NCI-H1417 treated with DMSO at 0.1 percent for 48 hours (cell line): ENCODE measurements at places on chromosomes 13 and 19.

GRCh38 chr19:49775742-49776370 is 9.1 kb downstream of the AP2A1 start:
- no peak for DNase-seq

- DNase-seq, result no peak
Measured at GRCh38 chr19:39078436-39079200, 5.5 kb upstream of the ACP7 start.

- DNase-seq, result no peak
Measured at GRCh38 chr13:36674337-36675212, 755 bp downstream of the SERTM1 start.

DNA sequence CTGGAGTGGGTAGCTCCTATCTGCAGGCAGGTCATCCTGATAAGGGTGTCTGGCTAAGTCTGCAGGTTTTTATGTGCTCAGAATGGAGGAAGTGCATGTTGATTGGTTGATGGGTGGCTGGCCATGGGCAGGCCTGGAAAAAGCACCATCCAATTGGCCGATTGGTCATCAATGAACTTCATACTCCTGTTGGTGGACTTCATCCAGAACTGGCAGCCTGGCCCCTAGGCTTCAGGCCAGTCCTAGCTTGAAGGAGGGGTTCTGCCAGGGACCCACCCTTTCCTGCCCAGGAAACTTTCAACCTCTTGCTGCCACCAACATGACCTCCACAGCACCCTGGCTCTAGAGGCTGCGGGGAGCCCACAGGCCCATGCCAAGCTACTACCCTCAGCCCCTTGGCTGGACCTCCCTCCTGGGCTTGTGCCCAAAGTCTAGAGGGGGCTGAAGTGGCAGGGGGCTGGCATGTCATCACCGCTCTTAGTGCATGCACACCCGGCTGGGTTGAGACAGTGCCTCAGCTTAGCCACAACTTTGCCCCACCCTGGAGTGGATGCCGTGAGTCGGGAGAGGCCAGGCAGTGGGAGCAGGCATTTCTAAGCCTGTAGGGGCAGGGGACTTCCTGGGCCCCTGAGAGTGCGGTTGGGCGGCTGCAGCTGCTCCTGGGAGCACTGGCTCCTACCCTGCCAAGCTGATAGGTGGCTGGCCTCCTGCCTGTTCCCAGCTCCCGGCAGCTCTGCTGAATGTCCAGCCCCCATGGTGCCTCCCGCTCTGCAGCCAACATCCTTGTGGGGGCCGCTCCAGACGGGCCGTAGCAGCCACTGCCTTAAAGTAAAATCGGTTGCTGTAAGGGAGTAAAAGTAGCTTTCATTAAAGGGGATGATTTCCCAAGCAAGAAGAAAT is 13.2 kb downstream of the DNAJC15 start:
- DNase-seq, result no peak

- DNase-seq, result no peak
Measured at GRCh38 chr13:36736119-36736726, 62.4 kb downstream of the SERTM1 start.

DNA sequence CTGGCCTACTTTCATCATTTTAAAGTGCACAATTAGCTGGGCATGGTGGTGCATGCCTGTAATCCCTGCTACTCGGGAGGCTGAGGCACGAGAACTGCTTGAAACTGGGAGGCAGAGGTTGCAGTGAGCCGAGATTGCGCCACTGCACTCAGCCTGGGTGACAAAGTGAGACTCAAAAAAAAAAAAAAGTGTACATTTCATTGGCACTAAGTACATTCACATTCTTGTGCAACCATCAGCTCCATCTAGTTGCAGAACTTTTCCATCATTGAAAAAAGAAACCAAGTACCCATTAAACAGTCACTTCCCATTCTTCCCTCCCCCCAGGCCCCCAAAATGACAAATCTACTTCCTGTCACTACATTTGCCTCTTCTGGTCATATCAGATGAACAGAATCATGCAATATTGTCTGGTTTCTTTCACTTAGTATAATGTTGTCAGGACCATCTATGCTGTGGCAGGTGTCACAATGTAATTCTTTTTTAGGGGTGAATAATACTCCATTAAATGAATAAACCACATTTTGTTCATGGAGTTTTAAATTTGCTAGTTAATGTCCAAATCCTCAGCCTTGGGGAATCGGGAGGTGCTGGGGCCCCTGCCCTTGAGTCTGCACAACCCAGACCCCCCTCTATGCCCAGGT is 7.4 kb upstream of the SIGLEC11 start:
- DNase-seq, result no peak

- DNase-seq, result no peak
Measured at GRCh38 chr19:33389421-33390100, 16.1 kb downstream of the CEBPG start.

GRCh38 chr19:23665651-23666410 is 21.2 kb downstream of the ZNF675 start:
- no peak for DNase-seq

DNA sequence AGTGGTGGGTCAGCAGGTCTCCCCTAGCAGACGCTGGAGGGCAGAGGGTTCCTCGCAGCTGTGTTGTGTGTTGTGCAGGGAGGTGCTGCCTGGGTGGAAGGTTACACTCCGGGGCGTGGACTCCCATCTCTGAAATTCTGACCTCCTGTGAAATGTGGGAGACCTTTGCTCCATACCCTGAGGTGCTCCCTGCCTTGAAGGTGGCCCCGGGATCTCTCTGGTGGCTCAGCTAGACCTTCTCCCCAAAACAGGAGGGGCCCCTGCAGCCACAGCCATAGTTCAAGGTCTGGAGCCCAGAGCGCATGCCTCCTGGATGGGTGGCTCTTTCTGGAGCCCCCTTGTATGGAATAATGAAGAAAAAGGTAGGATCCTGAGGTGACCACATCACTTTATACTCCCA is 70.2 kb downstream of the SOX1 start:
- no peak for DNase-seq

DNA sequence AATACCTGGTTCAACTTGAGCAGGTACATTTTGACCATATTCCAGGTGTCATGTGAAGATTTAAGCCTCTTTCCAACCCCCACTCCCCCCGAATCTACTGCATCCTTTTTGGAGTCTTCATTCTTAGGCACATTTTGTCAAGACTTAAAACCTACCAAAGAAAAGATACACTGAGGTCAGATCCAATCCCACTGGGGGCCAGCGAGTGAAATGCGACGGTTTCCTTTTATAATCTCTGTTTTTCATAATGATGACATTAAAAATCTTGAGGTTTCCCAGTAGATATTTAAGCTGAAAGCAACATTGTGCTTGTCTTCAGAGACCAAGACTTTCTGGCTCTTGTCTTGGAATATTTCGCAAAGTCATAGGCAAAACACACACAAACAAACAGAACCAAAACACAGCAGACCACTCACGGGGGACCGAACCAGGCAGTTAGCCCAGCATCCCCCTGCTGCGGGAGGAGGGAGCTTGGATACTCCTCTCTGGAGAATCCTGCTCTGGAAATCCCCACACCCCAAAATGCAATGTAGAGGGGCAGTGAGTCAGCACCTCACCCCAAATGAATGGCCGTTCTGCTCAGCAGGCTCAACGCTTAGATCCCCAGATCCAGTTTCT is 506 bp upstream of the GAS6 start:
- no peak for DNase-seq

GRCh38 chr19:294946-295686 is 3.9 kb upstream of the PLPP2 start:
- DNase-seq, result no peak

GRCh38 chr13:76729691-76730090 is 156.5 kb downstream of the KCTD12 start:
- DNase-seq, result no peak

GRCh38 chr13:46982856-46983582 is 86.2 kb upstream of the HTR2A start:
- no peak for DNase-seq

DNA sequence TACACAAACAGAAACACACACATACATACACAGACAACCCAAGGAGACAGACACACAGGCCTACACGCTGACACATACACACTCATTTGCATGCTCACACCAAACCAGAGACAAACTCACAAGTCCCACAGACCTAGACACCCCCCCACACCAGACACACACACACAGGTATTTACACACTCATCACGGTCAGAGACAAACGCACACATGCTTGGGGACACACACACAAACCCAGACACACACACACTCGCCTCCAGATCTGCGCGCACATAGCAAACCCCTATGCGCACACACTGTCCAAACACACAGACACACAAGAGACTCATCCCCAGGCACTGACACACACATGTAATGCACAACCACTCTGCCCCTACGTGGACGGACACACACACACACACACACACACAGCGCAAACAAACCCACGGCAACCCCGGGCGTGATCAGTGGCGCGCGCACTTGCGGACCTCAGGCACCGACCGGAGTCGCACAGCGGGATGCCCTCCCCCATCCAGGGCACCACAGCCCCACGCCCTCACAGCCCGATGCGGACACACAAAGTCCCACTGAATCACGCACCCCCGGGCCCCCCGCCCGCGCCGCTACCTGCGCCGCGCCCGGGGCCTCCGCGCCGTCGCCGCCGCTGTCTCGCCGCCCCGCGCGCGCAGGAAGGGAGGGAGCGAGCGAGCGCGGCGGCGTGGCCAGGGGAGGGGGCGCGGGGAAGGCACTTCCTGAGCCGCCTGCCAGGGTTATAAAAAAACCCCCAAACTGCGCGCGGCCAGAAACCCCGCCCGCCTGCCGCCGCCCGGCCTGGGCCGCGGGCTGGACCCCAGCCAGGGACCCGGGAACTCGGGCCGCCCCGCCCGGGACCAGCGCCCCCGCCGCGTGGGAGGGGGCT is at the start of gene ADAMTS10:
ADAMTS10 (minus strand) TSS at position 675 of the 895 bp plus-strand sequence. CDS start 5,005 bp downstream, outside the sequence.
- no peak for DNase-seq

DNA sequence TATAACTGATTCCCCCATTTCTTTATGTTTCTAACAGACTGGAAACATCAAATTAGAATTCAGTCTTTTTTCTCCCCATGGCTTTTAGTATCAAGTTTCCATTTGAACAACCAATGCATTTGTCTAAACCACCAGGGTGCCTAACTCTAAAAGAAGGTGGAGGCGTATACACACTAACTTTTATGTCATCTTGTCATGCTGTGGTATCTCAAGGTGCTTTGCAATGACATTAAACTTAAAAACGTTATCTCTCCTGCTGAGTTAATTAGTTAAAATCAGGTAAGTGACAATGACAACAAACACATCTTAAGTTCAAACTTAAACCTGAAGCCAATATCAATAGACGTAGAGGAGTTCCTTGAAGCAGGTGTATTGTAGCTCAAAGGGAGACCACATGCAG is 1001.7 kb downstream of the PCDH17 start:
- DNase-seq, result no peak

DNA sequence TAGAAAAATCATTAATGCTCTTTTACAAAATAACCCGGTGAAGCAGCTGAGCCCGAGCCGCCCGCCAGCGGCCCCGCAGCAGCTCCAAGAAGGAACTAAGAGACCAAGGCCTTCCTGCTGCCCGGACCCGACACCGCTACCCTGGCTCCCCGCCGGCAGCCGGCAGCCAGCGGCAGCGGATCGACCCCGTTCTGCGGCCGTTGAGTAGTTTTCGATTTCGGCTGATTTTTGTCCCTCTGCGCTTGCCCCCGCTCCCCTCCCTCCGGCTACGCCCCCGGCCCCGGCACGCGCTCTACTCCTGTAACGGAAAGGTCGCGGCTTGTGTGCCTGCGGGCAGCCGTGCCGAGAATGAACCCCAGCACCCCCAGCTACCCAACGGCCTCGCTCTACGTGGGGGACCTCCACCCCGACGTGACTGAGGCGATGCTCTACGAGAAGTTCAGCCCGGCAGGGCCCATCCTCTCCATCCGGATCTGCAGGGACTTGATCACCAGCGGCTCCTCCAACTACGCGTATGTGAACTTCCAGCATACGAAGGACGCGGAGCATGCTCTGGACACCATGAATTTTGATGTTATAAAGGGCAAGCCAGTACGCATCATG is at the start of gene PABPC3:
PABPC3 (plus strand) TSS at position 286 of the 603 bp plus-strand sequence; CDS start at position 349, 63 bp downstream.
- no peak for DNase-seq

GRCh38 chr13:39016787-39017186 is 21.1 kb downstream of the PROSER1 start:
- DNase-seq, result no peak

- DNase-seq, result no peak
Measured at GRCh38 chr19:16497042-16497441, 848 bp downstream of the C19orf44 start.

DNA sequence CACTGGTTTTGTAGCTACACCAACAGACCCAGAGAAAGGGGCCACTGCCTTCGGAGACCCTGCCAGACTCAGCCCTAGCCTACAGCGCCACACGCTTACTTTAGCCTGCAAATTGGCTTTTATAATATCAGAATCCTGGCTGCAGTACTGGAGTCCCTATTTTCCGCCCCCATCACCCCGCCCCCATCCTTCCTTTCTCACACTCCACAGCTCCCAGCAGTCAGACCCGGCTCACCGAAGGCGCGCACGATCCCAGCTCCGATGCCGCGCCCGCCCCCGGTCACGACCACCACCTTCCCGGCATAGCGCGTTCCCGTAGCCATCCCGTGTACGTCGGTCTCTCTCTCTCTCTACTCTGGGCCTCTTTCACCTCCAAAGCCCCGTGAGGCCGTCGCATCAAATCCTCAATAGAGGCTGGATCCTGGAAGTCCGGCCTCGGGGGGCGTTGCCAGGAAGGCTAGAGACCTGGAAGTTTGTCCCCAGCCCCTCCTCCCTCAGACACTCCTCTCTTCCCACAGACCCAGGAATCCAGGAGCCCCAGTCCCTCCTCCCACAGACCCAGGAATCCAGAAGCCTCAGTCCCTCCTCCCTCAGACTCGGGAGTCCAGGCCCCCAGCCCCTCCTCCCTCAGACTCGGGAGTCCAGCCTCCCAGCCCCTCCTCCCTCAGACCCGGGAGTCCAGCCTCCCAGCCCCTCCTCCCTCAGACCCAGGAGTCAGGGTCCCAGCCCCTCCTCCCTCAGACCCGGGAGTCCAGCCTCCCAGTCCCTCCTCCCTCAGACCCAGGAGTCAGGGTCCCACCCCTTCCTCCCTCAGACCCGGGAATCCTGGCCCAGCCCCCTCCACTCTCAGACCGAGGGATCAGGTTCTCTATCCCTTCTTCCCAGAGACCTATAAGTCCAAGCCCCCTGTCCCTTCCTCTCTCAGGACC is at the start of gene HSD17B14:
HSD17B14 (minus strand) TSS at position 403 of the 929 bp plus-strand sequence; CDS start at position 323, 80 bp downstream.
- DNase-seq, result no peak

GRCh38 chr13:110575322-110576069 is 14.0 kb upstream of the RAB20 start:
- no peak for DNase-seq

GRCh38 chr19:44903602-44904425 is 1.8 kb upstream of the APOE start:
- DNase-seq, result no peak

- DNase-seq, result no peak
Measured at GRCh38 chr19:17448131-17448967, at the start of gene TMEM221. Gene TMEM221 (minus strand): TSS chr19:17448668. CDS start chr19:17448462, 206 bp downstream.

- no peak for DNase-seq
Measured at GRCh38 chr13:61695147-61695546, 279.5 kb upstream of the PCDH20 start.

- no peak for DNase-seq
Measured at GRCh38 chr13:84126671-84127171, 244.4 kb upstream of the SLITRK1 start.

DNA sequence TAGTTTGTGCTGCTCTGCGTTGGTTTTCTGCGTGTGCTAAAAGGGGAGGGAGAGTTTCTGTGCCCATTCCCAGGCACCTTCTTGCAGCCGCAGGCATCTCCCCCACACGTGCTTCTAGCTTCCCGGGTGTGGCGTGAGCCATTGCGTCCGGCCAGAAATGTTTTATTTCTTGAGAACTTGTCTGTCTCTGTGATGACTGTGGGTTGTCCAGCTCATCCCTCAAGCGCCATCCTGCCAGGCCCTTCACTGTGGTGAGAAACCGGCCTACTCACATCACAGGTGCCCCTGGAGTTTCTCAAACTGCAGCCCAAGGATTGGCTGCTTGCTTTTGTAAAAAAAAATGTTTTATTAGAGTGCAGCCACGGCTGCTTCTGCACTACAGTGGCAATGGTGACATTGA is 24.2 kb downstream of the EPN1 start:
- DNase-seq, result no peak

- DNase-seq, result no peak
Measured at GRCh38 chr19:39372047-39372802, 18.7 kb downstream of the PAF1 start.
